Stimulated activated CD8-positive, alpha-beta memory T cell treated with anti-CD3 and anti-CD28 coated beads, Interleukin-2, amount 100 ng/mL, for 1 hour (primary cell): ENCODE measurements at places on chromosomes 5 and 9.

- no peak for DNase-seq
These were observed 81.3 kb upstream of the COX7C start for GRCh38 chr5:86536396-86536795.

GRCh38 chr5:93572608-93573353, 8.2 kb downstream of the NR2F1-AS1 start:
- DNase-seq = no peak

DNA sequence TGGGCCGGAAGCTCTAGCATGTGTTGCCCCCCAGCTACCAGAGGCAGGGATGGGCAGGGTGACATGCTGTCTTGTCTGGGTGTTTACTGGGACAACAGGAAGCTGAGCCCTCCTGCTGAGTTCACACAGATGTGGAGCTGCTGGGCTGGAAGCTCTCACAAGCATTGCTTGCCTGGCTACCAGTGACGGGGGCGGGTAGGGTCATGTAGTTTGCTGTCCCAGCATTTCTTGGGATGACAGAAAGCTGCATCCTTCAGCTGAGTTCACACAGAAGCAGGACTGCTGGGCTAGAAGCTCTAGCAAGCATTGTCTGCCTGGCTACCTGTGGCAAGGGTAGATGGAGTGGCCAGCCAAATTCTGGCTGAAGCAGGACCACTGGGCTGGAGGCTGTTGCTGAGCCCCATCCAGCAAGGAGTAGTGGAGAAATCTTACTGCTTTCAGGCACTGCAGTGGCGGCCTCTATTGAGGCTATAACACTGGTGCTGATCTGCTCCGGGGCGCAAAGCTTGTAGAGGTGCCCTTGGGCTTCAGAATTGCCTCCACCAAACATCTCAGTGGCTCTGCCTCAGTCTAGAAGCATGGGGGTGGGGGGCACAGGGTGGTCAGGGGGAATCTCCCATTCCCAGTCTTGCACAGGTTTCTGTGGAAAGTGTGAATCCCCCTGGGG, 25.1 kb downstream of the POLK start:
- DNase-seq = no peak

DNA sequence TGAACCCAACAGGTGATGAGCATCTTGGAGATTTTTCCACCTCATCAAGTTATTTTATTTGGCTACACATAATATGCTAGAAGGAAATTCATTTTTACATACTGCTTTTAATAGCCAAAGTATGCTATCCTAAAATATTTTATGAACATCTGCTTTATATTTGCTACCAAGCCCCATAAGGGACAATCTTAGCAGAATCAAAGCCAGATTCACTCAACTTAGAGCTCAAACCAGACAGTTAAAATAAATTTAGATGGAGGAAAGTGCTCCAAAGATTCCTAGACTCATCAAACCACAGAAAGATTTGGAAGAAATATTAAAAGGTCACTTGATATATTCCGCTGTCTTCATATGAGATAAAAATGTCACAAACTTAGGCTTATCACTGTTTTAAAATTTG, 637.1 kb upstream of the CCNG1 start:
- DNase-seq = no peak

DNA sequence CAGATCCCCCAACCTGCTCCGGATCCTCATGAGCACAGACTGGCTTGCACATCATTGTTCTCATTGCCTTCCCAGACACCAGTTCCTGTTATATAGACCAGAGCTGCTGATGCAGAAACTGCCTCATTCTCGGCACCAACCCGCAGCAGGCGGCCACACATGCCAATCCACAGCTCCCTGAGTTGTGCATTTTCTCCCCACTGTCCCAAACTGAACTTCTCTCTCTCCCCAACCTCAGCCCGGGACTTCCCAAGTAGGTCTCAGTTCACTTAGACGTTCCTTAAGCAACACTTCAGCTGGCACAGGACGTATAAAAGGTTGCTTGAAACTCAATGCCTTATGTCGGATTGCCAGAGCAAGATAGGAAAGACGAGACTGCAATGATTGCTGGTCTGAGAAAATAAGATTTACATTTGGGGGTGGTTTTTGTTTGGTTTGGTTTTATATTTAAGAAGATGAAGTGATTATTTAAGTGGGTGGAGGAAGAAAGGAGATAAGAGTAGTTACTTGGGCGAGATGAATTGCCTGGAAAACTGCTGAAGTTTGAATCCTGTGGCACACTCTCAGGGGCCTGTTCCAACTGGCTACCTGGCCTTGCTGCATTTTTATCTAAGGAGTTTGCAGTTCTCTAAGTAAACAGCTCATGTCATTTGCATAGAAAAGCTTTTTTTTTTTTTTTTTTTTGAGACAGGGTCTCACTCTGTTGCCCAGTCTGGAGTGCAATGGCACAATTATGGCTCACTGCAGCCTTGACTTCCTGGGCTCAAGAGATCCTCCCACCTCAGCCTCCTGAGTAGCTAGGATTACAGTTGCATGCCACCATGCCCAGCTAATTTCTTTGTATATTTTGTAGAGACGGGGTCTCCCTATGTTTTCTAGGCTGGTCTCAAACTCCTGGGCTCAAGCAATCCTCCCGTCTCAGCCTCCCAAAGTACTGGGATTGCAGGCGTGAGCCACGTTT, 155.4 kb downstream of the GOLPH3 start:
- DNase-seq = no peak

GRCh38 chr5:41415242-41415641, 95.2 kb downstream of the PLCXD3 start:
- DNase-seq = no peak

DNA sequence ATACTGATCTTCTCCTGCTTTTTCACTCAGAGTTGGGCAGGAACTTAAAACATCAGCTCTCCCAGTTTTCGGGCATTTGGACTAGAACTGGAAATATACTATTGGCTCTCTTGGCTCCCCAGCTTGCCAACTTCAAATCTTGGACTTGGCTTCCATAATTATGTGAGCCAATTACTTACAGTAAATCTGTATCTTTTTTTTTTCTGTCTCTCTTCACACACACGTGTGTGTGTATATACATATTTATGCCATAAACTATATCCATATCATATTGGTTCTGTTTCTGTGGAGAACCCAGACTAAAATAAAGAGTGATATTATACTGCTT, 379.6 kb upstream of the PRR16 start:
- DNase-seq = no peak

DNA sequence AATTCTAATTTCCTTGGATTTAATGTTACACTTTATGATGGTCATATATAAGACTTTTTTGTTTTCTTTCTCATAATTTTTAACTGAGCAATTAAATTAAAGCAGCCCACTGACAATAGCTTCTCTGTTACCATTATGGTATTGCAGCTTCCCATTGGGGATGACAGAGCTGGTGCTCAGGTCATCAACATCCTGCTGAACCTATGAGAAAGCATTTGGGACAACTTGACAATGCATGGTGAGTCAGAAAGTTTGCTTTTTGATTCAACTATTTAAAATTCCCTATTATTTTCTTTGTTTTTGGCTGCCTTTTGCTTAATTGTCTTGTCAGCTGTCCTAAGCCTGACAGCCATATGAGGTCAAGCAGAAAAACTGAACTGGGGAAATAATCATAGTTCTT, 487.4 kb upstream of the RIOK2 start:
- no peak for DNase-seq

GRCh38 chr9:93028448-93029006, 30.0 kb upstream of the SUSD3 start:
- DNase-seq = peak; percentile 31

DNA sequence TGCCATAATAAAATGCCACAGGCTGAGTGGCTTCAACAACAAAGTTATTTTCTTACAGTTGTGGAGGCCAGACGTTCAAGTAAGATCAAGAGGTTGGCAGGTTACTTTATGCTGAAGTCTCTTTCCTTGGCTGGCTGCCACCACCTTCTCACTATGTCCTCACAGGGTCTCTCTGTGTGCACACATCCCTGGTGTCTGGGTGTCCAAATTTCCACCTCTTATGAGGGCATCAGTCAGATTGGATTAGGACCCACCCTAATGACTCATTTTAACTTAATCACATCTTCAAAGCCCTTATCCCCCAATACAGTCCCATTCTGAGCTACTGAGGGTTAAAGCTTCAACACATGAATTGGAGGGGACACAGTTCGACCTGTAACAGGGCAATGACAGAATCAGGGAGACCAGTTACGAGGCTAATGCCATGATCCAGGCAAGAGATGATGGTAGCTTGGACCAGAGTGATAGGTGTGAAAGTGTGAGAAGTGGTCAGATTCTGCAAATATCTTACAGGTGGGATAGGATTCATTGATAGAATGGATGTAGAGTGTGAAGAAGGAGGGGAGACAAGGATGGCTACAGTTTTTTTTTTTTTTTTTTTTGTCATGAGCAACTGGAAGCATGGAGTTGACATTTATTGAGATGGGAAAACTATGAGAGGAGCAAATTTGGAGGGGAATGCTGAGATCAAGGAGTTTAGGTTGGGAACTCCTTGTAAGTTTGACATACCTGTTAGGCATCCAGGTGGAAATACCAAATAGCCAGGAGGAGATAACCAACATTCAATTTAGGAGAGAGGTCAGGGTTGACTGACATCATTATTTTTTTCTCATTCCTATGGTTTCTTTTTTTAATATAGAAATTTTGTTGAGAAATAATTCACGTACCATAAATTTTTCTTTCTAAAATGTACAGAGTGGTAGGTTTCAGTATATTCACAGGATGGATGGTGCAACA, 39.6 kb upstream of the FGF1 start:
- no peak for DNase-seq

GRCh38 chr5:59186623-59187022, 603.7 kb downstream of the RAB3C start:
- no peak for DNase-seq

- no peak for DNase-seq
These were observed 621 bp downstream of the PCDHA13 start for GRCh38 chr5:140882591-140882899.

GRCh38 chr5:122091936-122092600, 14.0 kb upstream of the LOX start:
- DNase-seq = no peak

DNA sequence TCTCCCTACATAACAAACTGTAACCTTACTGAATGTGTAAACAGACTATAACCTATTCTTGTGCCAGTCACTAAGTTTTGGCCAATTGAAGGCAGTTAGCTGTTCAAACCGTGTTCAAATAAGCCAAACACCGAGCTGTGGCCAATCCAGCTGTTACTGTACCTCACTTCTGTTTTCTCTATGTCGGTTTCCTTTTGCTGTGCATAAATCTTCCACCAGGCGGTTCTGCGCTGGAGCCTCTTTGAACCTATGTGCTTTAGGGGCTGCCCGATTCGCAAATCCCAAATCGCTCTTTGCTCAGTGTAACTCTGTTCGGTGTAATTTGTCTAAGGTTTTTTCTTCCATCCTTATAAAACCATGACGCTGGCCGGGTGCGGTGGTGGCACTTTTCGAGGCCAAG, 31.8 kb downstream of the F2R start:
- no peak for DNase-seq

DNA sequence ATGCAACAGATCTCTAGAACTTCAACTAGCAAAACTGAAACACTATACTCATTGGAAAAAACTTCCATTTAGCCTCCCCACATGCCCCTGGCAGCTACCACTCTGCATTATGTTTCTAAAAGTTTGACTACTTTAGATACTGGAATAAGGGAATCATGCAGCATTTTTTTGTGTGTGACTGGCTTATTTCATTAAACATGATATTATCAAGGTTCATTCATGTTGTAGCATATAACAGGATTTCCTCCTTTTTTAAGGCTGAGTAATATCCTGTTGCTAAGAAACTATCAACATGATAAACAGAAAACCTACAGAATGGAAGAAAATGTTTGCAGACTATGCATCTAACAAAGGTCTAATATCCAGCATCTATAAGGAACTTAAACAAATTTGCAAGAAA, 597.9 kb downstream of the DMRTA1 start:
- DNase-seq = no peak

GRCh38 chr5:159773062-159773924, 143.0 kb upstream of the ADRA1B start:
- DNase-seq = peak; percentile 41

- no peak for DNase-seq
These were observed 428 bp downstream of the SLCO4C1 start for GRCh38 chr5:102295534-102296177.

GRCh38 chr5:142151436-142152383, 43.1 kb downstream of the NDFIP1 start:
- DNase-seq = peak; percentile 28

- DNase-seq = no peak
These were observed 38.7 kb downstream of the TTC39B start for GRCh38 chr9:15268317-15268716.

DNA sequence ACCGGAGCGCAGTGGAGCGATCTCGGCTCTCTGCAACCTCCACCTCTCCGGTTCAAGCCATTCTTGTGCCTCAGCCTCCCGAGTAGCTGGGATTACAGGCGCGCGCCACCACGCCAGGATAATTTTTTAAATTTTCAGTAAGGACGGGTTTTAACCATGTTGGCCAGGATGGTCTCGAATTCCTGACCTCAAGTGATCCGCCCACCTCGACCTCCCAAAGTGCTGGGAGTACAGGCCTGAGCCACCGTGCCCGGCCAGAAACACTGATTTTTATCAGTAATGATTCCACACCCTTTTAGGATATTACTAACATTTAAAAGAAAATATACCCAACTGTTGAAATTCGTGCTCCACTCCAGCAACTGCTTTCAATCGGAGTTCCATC, 464 bp upstream of the FAM151B start:
- no peak for DNase-seq
